ENCODE measurements at places on chromosomes 13 and 19.

DNA sequence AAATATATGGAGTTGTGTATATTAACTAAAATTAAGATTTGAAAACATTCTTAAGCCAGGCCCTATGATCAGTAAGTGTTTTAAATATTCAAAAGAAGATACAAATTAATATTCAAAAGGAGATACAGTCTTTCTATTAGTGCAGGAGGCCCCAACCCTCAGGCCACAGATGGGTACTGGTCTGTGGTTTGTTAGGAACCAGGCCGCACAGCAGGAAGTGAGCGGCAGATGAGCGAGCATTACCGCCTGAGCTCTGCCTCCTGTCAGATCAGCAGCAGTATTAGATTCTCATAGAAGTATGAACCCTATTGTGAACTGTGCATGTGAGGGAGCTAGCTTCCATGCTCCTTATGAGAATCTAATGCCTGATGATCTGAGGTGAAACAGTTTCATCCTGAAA, 232.9 kb downstream of the FOXO1 start:
- DNase-seq, result no peak

GRCh38 chr13:67341406-67341805, 111.3 kb upstream of the PCDH9 start:
- DNase-seq, result no peak

- DNase-seq, result no peak
These were observed 3.7 kb downstream of the ZNF136 start for GRCh38 chr19:12166626-12167025.

DNA sequence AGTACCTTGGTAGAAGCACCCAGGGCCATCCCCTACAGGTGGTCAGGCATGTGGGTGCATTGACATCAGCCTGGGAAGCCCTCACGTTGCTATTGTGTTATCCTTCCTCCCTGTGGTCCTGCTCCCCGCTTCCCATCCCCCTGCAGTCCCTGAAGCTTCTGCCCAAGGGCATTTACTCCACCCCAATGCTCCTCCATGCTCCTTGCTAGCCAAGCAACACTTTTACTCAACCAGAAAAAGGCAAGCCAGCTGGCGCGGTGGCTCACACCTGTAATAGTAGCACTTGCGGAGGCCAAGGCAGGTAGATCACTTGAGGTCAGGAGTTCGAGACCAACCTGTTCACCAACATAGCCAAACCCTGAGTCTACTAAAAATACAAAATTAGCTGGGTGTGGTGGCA, 54.8 kb upstream of the LATS2 start:
- no peak for DNase-seq

- no peak for DNase-seq
These were observed 249.8 kb downstream of the NBEA start for GRCh38 chr13:35191883-35192282.

- no peak for DNase-seq
These were observed 17.9 kb downstream of the DEDD2 start for GRCh38 chr19:42199440-42200115.

- no peak for DNase-seq
These were observed 573.7 kb downstream of the IRS2 start for GRCh38 chr13:109212650-109213049.

- no peak for DNase-seq
These were observed 2874.1 kb upstream of the PCDH20 start for GRCh38 chr13:64289702-64290101.

GRCh38 chr19:17214508-17215126, 540 bp upstream of the USE1 start:
- DNase-seq, result no peak
